ENCODE measurements at places on chromosomes 4 and X.

DNA sequence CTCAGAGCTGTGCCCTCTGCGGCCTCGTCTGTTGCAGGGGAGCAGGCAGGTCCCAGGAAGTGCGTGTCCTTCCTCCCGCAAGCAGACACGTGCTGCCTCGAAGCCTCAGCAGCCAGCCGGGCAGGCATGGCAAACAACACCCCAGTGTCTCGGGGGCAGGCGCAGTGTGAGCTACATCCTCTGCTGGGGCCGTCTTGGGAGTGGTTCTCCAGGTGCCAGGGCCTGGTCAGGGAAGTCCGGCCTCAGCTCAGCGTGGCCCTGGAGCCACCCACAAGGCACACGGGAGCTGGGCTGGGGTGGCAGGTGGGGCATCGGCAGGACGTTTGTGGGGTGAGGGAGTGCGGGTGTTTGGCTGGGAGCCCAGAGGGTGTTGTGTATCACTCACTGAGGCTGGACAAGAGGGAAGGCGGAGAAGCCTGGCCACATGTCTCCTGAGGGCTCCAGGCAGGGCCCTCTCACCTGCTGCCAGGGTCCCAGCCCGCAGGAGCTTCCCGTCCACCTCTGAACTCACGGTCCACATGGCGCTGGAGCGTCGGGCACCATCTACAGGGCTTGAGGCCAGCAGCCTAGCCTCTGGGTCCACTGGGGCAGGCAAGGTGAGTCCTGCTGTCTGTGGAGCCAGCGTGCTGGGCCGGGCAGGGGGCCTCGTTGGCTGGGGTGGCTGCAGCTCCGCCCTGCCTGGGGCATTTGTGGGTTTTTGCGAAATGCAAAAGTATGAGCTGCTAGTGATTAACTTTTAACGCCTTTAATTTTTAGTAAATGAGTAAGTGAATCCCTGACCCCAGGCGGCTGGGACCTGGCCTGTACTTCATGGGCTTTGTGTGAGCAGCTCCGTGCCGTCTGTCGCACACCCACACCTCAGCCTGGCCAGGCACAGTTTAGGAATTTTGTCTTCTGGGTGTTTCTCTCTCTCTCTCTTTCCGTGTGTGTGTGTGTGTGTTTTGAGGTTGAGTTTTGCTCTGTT, 17.3 kb upstream of the UVSSA start:
- no peak for DNase-seq

DNA sequence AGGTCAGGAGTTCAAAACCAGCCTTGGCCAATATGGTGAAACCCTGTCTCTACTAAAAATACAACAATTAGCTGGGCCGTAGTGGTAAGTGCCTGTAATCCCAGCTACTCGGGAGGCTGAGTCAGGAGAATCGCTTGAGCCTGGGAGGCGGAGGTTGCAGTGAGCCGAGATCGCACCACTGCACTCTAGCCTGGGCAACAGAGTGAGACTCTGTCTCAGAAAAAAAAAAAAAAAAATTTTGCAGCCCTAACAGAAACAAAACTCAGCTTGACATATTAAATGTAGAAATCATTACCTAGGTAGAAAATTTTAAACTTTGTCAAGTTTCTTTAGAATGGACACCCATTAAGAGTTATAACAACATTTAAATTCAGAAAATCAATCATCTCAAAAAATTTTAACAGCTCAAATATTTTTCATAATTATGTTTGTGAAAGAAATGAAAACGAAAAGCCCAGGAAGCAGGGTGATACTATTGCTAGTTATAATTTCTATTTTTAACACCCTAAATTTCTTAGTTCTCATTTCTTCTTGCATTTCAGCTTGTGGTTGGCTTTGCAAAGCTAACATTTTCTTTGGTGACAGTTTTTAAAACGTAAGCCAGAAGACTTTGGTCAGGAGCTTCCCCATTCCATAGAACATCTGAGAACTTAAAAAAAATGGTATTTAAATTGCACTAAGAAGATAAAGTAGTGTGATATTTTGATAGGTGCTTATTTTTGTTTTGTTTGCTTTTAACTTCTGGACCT, 33.3 kb upstream of the RBBP7 start:
- DNase-seq, result peak; percentile 21

GRCh38 chr4:3836756-3837601, 70.8 kb downstream of the ADRA2C start:
- no peak for DNase-seq

DNA sequence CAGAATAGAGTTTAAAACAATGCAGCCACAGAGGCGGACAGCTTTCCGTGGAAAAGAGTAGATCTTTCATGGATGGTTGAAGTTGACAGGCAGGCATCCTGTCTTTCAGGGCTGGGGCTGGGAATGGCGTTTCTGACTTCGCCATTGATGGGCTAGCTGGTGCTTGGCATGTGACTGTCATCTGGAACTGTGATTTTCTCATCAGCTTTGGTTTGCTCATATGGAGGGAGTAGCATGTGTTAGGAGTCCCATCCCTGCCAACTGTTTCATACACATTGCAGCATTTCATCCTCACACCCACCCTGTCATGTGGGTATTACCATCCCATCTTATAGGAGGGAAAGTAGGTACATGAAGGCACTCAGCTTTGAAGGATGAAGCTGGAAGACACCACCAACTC, 49.2 kb upstream of the STX18 start:
- DNase-seq, result no peak

DNA sequence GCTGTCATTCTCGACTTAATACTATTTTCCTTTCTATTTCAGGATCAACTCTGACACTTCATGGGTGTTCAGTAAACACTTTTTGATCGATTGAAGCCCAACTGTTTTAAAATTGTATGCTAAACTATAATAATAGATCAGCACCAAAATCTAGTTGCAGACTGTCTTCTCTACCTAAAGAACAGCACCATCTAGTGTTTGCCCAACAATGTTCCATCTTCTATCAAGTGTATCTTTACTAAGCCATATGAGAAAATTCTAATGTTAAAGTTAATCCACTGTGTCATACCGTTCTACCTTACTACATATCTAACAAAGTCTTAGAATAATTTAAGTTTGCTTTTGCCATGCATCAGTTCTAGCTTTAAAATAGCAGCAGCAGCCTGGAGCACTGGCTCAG, 113.0 kb upstream of the PRDX4 start:
- DNase-seq, result no peak

- DNase-seq, result no peak
These were observed 89.2 kb downstream of the AREG start for GRCh38 chr4:74534121-74534520.

DNA sequence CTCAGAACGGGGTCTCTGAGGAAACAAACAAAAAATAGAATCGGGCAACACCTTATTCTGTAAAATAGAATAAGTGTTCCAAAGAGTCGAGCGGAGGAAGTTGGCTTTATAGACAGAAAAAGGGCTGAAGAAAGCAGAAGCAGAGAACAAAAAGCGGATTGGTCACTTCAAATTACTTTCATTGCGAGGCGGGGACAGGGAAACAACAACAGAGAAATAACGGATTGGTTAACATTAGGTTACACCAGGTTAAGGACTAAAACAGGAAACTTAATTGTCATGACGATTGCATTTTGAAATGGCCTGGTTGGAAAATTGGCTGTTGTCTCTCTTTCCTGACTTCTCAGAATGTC, 433 bp upstream of the COQ2 start:
- peak; percentile 74 for DNase-seq

DNA sequence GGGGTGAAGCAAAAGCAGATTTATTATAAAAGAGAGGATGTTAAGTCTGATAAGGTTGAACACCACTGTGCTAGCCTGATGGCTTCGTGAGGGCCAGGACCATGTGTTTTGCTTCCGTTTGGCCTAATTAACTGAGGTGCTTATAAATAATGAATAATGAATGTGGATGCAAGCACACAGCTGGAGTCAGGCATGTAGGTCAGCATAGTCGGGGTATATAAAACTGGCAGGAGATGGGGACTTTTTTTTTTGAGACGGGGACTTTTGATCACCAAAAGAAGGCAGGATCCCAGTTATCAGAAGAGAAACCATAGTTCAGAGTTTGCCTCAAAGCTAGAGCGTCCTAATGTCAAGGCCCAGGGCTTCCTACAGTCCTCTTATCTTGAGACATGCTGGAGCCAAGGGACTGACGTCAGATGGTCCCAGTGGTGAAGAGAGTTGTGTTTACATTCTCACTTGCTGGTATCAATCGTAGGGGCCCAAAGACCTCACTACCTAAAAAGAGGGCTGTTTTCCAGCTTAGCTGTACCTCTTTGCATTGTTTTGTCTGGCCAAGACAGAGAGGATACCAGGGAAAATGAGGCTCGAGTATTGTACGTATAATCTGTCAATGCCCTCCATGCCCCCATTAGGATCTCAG, 50.4 kb downstream of the RTL9 start:
- no peak for DNase-seq

All from bone marrow (tissue), 2 donors.